ENCODE measurements at places on chromosomes 7 and 10. TPM values are rescaled to one million over a fixed set of nuclear protein-coding genes. Genes with fewer than 3 reads are reported as not detected.

SLIT1 gene
- under 0.01 TPM for total RNA-seq

BLVRA gene
- 31.9 TPM for total RNA-seq

EBF3 gene
- 11.6 TPM for total RNA-seq

LRRN3 gene
- 10.5 TPM for total RNA-seq

COMMD3 gene
- 42.8 TPM for total RNA-seq

TFPI2 gene
- total RNA-seq, result 417 TPM

IFIT1B gene
- not detected for total RNA-seq

ANLN gene
- 118 TPM for total RNA-seq

TRPV5 gene
- total RNA-seq, result not detected

OR6B1 gene
- total RNA-seq, result not detected

ADAM22 gene
- total RNA-seq, result 0.28 TPM

UCMA gene
- not detected for total RNA-seq

GARIN1A gene
- 0.38 TPM for total RNA-seq

GNGT1 gene
- total RNA-seq, result not detected

GALNT17 gene
- not detected for total RNA-seq

TDRD1 gene
- total RNA-seq, result 5.1 TPM

WNT8B gene
- not detected for total RNA-seq

TACC2 gene
- total RNA-seq, result 3.6 TPM

ELN gene
- 6.9 TPM for total RNA-seq

HOXA6 gene
- total RNA-seq, result 0.28 TPM

HMX3 gene
- not detected for total RNA-seq

ADARB2 gene
- total RNA-seq, result not detected

CTAGE8 gene
- total RNA-seq, result 0.19 TPM

SPDYE9 gene
- not detected for total RNA-seq

CPED1 gene
- 52.1 TPM for total RNA-seq

PRLHR gene
- total RNA-seq, result not detected

SPDYE11 gene
- not detected for total RNA-seq

PNLIPRP1 gene
- total RNA-seq, result not detected

ASB10 gene
- total RNA-seq, result not detected

MMRN2 gene
- total RNA-seq, result 9.0 TPM

Data from regular cardiac myocyte (primary cell).